ENCODE measurements at places on chromosomes 7 and 10. TPM values are rescaled to one million over a fixed set of nuclear protein-coding genes. Genes with fewer than 3 reads are reported as not detected.

APBB1IP gene
- 1.3 TPM for polyA plus RNA-seq

DNA sequence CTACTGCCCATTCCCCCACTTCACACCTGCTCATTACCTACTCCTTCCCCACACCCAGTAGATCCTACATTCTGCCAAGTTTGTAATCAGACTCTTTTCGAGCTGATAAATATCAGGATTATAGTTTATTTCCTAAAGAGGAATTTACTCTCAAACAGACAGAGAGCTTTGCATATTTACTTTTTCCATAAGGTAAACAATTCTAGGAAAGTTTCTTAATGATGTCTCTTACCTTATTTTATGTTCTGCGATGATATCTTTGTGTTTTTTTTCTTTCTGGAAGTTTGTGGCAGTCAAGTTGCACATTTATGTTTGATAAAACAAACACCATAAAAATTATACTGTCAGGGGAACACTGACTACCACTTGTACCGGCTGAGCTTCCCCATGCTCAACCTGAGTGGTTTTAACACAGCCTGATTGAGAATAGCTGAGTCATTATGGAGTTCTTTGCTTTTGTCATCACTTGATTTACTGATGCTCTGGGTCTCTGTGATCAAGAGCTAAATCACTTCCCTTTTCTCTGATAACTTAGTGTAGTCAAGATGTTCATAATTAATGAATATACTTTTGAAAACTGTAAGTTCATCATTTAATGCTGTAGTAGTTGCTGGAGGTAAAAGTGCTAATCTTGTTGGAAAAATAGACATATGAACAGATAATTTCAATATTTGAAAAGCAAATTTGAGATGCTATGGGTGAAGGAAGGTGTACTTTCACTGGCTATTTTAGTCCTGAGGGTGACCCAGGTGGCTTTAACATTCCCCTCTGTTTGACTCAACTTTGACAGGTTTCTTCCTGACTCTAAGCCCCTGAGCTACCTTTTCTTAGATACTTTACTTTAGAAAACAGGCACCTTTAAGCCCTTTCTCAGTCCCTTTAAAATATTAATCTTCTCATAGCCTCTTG lies 1034.5 kb upstream of the LRRTM3 start:
- no peak for DNase-seq

DNA sequence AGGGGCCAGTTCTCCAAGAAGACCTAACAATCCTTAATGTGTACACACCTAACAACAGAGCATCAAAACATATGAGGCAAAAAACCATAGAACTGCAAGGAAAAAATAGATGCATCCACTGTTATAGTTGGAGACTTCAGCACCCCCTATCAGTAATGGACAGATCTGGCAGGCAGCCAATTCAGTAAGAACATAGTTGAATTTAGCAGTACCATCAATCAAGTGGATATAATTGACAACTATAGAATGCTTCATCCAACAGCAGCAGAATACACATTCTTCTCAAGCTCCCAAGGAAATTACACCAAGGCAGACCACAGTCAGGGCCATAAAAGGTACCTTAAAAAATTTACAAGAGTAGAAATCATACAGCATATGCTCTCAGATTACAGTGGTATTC lies 42.2 kb downstream of the POLL start:
- DNase-seq: no peak

CCZ1 gene
- polyA plus RNA-seq: 92.2 TPM

DNA sequence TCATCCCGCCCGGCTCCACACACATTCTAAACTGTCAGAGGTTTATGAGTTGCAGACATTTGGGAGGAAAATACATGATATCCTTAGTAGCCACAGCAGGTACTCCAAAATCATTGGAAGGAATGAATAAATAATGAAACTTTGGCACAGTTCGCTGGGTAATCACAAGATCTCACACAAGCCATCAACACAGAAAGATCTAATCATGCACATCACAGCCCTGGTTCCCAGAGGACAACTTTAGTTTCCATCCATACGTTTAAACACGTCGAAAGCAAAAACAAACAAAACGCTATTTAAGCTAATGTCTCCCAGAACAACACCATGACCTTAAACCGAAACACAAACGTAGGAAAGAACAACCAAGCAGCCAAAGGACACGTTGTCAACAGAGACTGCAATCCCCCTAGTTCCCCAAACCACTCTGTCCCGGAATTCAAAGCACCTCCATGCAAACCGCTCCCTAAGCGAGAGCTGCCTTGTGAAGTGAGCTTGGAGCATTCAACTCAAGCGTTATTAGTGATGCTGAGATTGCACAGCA lies 12.3 kb downstream of the SVIL start:
- DNase-seq: no peak

GRCh38 chr10:77458986-77459590 lies 178.5 kb downstream of the KCNMA1 start:
- no peak for DNase-seq

TSPAN12 gene
- polyA plus RNA-seq: 188 TPM

DNA sequence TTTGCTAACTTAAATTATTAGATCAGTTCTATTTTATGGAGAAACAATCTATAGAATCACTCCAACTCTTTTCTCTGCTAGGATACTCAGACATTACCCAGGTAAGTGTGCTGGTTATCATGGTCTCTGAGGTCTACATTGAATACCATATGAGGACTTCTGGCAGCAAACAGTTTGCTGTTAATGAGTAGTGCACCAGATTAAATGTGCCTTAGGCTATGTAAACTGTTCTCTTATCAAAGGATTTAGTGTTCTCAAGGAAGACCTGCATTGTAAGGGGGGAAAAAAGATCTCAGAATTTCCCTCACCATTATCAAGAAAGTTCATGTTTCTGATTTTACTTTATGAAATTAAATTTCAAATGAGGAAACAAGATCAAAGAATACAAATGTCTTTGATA lies 107.5 kb downstream of the ITGB8 start:
- no peak for DNase-seq

DNA sequence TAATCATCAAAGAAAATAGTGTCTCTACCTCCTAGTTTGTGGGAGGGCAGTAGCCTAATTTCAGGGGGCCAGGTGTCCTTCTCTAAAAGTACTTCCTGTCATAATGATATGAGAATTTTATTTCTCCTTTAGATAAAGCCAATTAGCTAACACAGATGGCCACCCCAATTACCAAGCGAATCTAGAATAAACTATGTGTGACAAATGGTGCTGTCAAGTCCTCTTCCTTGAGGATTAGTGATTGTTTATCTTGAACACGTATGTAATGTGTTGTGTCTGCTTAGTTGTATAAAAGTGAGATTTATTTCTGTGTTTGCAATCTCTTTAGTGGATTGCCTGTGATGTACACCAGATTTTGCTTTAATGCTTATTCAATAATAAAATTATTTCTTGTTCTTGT lies 1120.0 kb downstream of the SORCS1 start:
- peak; percentile 11 for DNase-seq

DNA sequence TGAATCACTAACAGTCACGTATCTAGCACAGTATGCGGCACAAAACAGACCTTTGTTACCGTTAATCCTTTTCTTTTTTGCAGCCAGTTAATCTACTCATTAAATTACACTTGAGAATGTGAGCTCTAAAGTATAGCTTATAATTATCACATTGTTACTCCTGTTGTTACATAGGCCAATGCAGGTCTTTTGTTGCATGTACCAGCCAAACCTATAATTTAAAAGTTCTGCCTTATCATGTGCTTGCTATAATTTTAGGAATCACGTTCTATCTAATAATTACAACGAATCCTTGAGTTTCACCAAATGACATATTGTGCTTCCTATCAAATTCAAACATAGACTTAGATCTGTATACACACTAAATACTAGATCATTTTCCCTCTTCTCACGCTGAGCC lies 245.1 kb downstream of the DGKI start:
- DNase-seq: no peak

DNA sequence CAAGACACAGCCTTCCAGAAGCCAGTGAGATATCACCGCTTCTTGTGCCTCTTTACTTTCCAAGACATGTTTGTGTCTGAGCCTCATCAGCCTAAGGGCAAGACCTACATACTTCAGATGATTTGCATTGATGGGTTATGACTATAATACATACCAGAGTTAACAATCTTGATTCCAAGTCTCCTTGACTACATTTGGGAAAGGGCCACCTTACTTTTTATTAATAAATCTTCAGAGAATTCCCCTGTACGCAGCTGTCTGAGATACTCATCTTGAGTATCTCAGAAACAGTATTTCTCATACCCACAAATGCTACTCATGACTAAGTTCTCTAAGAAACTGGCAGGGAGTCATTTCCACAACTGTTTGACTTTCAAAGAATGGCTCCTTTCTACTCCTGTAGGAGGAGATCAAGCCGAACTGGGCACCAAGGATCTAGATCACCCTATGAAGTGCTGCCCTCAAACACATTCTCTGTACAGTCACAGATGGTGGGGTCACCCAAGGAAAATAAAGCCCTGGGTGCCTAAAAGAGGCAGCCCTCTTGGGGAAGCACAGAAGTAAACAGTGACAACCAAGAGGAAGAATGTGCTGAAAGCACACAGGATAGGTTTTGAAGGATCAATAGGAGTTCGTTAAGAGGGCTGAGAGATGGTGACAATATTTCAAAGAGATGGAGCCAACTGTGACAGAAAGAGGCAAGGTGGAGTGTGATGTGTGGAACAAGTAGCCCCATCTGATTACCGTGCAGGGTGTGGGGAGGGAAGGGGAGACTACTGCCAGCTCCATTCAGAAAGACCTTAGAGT lies 138.9 kb downstream of the JAZF1 start:
- no peak for DNase-seq

DNA sequence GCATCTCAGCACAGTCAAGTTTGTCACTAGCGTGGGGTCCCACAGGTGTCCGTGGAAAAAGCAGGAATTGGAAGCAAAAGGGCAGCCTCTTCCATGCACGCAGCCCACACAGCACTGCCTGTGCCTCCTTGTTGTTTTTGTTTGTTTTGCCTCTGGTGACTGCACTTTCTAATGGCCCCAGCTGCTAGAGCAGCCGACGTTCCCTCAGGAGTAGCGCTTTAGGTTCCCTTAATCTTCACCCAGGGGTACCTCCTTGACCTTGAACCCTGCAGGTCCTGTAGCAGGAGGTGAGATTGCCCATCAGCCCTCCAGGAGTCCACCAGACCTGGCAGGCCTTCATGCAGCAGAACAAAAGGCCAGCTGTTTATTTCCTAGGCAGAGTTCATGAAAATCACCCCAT lies 210.1 kb downstream of the CACNB2 start:
- no peak for DNase-seq

DNA sequence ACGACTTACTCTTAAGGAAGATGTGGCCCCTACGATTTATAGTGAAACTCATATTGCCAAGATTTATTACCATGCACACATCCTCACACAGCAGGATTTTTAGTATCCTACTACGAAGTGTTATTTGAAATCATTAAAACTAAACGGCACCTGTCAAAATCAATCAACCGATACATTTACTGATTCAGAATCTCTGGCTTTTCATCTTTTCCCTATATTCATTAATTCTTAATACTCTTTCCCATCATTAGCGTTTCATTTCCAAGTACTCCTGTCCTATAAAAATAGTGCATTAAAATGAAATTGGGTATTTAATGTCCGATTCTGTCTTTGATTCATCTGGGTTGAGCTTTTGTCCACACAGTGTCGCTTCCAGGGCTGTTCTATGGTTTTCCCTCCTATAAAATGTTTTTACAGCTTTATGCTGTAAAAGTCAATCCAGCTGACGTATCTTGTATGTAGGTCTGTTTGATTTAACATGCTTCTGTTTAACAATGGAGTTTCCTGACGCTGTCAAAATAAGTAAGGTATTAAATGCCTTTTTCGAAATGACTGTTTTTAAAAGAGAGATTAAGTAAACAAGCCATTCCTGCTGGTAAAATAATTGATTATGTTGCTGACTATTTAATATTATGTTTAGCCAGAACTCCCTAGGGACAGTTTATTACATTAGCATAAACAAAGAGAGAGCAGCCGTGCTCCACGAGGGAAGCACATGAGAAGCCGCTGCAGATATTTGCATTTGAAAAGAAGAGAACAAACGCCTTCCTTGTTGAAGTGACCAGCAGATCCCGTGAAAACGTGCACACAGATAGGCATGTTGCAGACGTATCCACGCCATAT lies 22.3 kb upstream of the SFMBT2 start:
- DNase-seq: peak; percentile 55

- no peak for DNase-seq
Observed at GRCh38 chr7:129804111-129804889, 148.5 kb downstream of the UBE2H start.

- no peak for DNase-seq
Observed at GRCh38 chr7:157767506-157768197, 430.8 kb downstream of the DNAJB6 start.

KIN gene
- 24.7 TPM for polyA plus RNA-seq

- no peak for DNase-seq
Observed at GRCh38 chr10:125911145-125911544, 14.8 kb downstream of the FANK1 start.

DNA sequence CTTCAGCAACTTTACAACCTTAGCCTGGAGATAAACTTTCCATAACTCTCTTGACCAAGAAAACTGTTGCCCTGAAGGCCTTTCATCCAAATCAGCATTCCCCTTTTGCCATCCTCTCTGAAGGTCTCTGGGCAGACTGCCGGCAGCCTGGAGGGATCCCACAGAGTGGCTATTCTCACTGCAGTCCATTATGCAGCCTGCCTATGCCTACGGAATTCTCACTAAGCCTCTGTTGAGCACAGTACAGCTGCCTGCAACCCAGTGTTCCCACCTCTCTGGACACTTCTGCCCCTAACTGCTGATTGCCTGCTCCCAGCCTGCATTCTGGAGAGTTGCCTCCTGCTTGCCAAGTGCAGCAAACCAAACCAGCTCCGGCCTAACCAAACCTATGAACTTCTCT lies 548.9 kb upstream of the STEAP1 start:
- no peak for DNase-seq

DNA sequence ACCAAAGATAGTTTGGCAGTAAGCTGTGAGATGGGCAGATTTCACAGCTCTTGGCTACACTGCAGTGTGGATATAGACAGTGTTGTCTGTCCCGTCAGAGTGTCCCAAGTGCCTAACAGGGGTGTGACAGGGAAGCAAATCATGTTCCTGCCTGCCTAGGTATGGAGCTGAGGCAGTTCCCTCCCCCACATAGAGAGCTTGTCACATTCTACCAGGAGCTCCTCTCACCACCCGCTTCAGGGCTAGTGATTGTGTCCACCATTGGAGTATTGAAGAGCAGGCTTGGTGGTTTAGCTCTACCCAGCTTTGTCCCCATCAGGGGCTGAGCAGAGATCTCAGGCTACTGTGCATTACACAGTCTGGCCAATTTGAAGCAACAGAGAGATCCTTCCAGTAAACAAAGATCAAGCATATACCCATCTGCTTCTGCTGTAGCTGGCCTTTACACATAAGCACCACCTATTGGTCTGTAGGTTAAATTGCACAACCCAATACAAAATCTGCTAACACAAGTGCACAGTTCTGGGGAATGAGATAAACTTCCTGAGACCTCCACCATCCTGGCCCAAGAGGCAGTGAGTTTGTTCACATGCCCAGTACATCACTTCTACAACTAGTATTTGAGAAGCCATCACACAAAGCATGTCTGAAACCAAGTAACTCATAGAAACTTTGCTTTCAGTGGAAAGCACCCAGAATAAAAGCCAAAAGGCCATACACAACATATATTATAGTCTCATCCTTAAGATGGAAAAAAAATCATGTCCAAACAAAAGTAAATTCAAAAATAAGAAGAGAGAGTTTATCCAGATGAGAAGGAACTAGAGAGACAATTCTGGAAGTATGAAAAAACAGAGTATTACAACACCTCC lies 67.3 kb downstream of the GLCCI1 start:
- no peak for DNase-seq

All from left kidney (tissue), 8 donors.